ENCODE measurements at places on chromosomes 12 and 14.

DNA sequence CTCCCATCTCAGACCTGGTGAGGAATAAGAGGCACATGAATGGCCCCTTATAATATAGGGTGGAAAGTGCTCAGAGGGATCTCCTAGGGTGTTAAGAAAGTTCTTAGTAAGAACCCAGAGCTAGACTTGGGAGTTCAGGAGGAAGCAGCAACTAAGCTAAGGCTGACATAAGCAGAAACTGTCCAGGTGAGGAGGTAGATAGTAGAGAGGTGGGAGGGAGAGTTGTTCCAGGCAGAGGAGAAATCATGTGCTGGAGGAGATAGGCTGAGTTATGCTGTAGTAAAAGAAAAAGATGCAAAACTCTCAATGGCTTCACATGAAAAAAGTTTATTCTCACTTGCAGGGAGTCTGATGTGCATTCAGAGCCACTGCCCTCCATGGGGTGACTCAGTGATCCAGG is 50.7 kb downstream of the FOS start:
- no peak for DNase-seq

DNA sequence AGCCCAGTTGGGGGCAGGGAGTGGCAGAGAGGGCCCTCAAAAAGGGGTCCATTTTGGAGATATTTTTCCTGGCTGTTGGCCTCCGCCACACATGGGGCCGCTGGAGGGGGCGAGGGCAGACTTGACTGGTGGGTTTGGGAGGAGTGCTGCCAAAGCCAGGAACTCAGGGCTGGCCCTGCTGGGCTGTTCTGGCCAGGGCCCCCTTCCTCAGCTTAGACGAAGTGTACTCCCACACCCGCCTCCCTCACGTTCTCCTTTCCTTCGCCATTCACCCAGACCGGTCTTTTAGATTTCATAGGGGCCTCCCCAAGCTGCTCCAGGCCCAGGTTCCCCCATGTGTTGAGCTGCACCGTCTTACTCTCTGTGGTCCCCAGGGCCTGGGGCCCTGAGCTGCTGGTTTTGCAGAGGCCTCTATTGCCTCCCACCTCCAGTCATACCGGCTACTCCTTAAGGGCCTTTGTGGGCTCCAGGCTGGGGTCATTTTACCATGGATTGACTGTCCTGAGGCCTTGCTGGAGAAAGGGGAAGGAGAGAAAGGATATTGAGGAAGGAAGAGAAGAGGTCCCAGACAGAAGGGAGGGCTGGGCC is 1.3 kb downstream of the KRT7 start:
- no peak for DNase-seq

- DNase-seq: no peak
Observed at GRCh38 chr12:87796961-87797516, 232.2 kb downstream of the C12orf50 start.

DNA sequence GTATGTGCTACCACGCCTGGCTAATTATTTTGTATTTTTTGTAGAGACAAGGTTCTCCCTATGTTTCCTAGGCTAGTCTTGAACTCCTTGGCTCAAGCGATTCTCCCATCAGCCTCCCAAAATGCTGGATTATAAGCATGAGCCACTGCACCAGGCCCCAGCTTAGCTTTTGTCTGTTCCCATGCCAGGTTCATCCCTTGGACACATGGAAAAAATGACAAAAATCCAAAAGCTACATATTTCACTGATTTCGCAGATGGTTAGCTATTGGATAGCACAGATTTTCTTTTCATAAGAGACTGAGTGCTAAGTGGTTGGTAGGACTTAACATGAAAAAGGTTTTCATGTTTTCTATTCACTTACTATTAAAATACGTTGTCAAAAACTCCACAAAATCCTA is 286.6 kb upstream of the KITLG start:
- no peak for DNase-seq

- DNase-seq: no peak
Observed at GRCh38 chr14:34044373-34044637, 93.4 kb upstream of the EGLN3 start.

GRCh38 chr14:95432144-95433093 is 84.0 kb downstream of the SYNE3 start:
- no peak for DNase-seq

DNA sequence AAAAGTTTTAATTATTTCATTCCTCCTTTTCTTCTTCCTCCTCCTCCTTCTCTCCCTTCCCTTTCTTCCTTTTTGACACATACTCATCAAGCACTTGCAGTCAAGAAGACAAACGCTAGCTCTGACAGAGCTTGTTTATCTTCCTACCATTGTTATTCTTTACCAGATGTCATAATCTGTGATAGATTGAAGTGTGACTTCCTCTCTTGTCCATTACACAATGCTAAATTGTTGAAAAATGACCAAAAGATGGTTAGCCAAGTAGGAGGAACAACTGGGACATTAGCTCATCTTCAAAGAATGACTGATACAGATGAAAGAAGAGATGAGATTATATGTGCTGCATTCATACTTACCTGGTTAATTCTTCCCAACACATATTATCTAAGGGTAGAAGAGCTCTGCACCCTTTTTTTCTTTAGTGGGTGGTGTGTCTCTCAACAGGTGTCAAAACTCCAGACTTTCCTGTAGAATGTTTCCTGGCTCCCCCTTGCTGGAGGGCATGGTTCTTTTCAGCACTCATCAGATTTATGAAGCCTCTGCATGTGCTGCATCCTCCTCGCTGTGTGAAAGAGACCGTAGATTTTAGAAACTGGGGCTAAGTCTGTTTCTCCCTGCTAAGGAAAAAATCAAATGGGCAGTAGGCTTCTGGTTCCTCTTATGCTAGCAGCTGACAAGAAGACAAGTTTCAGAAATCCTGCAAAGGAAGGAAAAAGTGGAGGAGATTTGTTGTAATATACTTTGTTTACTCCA is 147.1 kb downstream of the TMX1 start:
- no peak for DNase-seq

GRCh38 chr12:77514511-77514910 is 316.2 kb upstream of the NAV3 start:
- no peak for DNase-seq

GRCh38 chr12:40672741-40673271 is 19.4 kb upstream of the CNTN1 start:
- no peak for DNase-seq
